ENCODE measurements at places on chromosomes 6 and 20.

DNA sequence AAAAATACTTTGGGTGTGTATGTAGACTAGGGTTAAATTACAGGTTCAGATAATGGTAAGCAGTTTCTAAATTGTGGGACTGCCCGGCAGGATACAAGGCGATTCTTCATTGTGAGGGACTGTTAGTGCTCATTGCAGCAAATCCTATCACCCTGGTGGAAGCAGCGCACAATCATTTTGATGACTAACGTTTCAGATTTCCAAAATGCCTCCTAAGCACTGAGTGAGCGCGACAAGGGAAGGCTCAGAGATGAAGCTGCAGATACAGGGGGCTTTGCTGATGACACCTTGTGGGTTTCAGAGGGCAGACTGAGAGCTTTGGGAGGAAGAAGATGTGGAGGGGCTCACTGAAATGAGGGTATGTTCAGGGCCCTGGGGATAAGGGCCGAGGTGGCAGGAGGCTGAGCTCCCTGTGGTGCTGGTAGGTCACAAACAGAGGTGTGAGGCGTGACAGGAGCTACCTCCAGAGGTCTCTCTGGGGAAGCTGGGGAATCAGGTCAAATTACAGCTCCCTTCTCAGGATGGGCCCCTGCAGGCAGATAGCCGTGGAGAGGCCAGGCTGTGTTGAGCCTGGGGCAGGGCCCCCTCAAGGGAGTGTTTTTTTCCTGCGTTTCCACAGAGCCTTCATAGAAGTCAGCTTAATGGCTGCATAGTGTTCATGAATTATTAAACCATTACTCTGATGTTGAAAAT is 84.5 kb upstream of the FYN start:
- no peak for DNase-seq

- no peak for DNase-seq
Observed at GRCh38 chr6:93373445-93373844, 45.9 kb downstream of the EPHA7 start.

- DNase-seq = no peak
Observed at GRCh38 chr6:85015396-85015990, 251.1 kb upstream of the TBX18 start.

DNA sequence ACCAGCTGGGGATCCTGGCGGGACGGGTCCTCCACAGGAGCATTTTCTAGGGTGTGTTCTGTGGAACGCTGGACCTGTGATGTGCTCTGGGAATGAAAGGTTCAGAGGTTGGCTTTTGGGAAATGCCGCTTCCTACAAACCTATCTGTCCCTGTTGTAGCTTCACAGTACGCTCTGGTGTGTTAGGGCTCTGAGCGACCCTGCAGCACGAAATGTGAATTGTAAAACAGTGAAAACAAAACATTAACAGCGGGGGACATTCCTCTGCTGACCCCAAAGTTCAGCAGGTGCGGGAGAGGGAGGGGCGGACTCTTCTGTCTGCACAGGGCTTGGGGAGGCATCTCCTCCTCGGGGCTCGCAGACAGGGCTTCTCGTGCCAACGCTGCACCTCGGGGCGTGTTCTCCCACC is 155.9 kb downstream of the NRN1 start:
- no peak for DNase-seq

DNA sequence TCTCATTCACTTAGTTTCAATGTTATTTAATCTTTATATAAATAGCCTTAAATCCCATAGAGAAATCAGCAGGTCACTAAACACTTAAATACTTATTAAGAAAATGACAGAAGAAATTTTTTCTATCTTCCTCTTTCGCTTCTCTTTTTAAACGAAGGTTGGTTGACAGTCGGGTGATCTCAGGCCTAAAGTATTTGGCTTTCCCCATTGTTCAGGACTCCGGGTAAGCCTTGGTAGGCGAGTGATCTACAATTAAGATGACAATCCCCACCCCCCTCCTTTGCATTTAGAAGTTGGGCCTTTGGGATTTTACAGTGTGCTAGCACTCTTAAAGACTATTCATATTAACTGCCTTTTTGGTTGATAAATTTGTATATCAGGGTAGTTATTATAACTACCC is 19.7 kb upstream of the UTRN start:
- no peak for DNase-seq
